Activated naive CD8-positive, alpha-beta T cell treated with anti-CD3 and anti-CD28 coated beads for 36 hours (primary cell): ENCODE measurements at places on chromosomes 16 and 17. TPM values are rescaled to one million over a fixed set of nuclear protein-coding genes. Genes with fewer than 3 reads are reported as not detected.

The C16orf96 gene
- total RNA-seq, result 0.08 TPM

The TAC4 gene
- total RNA-seq, result not detected

GRCh38 chr17:83151442-83152226 is 72.2 kb downstream of the METRNL start:
- peaks cover 8% of the 10 kb centered on the region for H3K4me1 ChIP-seq
- no peak overlapping the region for H3K4me3 ChIP-seq
- no peak overlapping the region for H3K27ac ChIP-seq
- no peak for DNase-seq
- H3K27me3 ChIP-seq, result no peaks in the 10 kb centered on the region
- H3K36me3 ChIP-seq, result no peaks in the 10 kb centered on the region

GRCh38 chr17:16945136-16945482 is 26.8 kb downstream of the TNFRSF13B start:
- no peak overlapping the region for H3K4me3 ChIP-seq
- no peaks in the 10 kb centered on the region for H3K4me1 ChIP-seq
- no peak for DNase-seq
- no peaks in the 10 kb centered on the region for H3K27me3 ChIP-seq
- H3K36me3 ChIP-seq, result no peaks in the 10 kb centered on the region

GRCh38 chr17:76153202-76153601 is 12.2 kb upstream of the FOXJ1 start:
- peaks cover 45% of the 10 kb centered on the region for H3K4me1 ChIP-seq
- H3K27ac ChIP-seq, result peak overlapping the region; percentile 78
- H3K27me3 ChIP-seq, result no peaks in the 10 kb centered on the region
- no peak for DNase-seq
- no peak overlapping the region for H3K4me3 ChIP-seq

GRCh38 chr16:3656491-3657468 is 2.3 kb downstream of the DNASE1 start:
- DNase-seq, result peak; percentile 36
- peaks cover 19% of the 10 kb centered on the region for H3K4me1 ChIP-seq
- no peak overlapping the region for H3K4me3 ChIP-seq
- H3K27ac ChIP-seq, result peak overlapping the region; percentile 71
- no peaks in the 10 kb centered on the region for H3K27me3 ChIP-seq

GRCh38 chr16:8600144-8600775 is 9.9 kb upstream of the TMEM114 start:
- H3K27me3 ChIP-seq, result peaks cover 6% of the 10 kb centered on the region
- H3K36me3 ChIP-seq, result no peaks in the 10 kb centered on the region
- no peaks in the 10 kb centered on the region for H3K4me1 ChIP-seq
- H3K27ac ChIP-seq, result no peak overlapping the region
- DNase-seq, result no peak
- H3K4me3 ChIP-seq, result no peak overlapping the region

- H3K36me3 ChIP-seq, result peaks cover 9% of the 10 kb centered on the region
- no peak overlapping the region for H3K27ac ChIP-seq
- no peaks in the 10 kb centered on the region for H3K27me3 ChIP-seq
- no peak for DNase-seq
- no peak overlapping the region for H3K4me3 ChIP-seq
Measured at GRCh38 chr16:20865420-20866131, 34.6 kb downstream of the DCUN1D3 start.

DNA sequence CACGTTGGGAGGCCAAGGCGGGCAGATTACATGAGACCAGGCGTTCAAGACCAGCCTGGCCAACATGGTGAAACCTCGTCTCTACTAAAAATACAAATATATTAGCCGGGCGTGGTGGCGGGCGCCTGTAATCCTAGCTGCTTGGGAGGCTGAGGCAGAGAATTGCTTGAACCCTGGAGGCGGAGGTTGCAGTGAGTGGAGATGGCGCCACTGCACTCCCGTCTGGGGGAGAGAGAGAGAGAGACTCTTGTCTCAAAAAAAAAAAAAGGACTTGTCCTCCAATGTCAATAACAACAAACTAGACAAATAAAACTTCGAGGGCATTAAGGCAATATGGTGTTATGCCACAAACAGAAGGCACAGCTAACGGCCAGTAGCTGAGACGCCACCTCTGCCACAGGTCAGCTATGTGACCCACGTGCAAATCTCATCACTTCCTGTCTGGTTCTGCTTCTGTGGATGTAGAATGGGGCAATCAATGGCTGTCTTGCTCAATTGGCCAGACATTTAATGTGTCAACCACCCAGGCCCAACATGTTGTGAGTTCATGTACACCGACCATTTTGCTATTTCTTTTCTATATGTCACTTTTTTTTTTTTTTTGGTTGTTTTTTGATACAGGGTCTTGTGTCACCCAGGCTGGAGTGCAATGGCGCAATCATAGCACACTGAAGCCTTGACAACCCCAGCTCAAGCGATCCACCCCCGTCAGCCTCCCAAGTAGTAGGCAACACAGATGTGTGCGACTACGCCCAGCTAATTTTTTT is 834 bp upstream of the TXNDC11 start:
- H3K27me3 ChIP-seq, result no peaks in the 10 kb centered on the region
- H3K4me1 ChIP-seq, result peaks cover 41% of the 10 kb centered on the region
- H3K27ac ChIP-seq, result peak overlapping the region; percentile 91
- H3K4me3 ChIP-seq, result peak overlapping the region; percentile 95
- peaks cover 20% of the 10 kb centered on the region for H3K36me3 ChIP-seq

DNA sequence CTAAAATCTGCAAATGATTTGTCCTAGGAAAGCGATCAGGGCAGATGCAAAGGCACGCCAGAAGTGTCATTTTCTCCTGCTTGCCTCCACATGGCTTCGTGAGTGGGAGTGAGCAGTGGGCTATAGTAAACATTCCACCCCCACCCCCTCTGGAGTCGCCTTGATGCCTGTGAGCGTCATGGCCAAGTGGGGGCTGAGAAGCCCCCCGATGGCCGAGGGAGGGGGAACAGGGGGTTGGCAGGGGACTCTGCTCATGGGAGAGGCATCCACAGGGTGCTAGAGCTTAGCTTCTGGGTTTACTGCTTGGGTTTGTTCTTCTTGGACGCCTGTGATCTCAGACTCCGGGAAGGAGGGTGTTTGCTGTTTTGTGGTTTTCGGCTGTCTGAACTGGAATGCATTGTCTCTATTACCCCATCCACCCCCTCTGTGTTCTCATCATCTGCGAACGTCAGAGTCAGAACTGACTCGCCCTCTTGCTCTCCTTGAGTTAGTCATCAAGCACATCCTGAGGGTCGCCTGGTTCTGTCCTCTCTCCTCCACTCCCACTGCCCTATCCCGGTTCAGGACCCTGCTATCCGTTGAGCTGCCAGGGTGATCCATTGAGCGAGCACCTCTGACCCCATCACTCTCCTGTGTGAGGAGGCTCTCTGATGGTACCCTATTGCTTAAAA is 15.4 kb downstream of the TNS4 start:
- H3K4me3 ChIP-seq, result no peak overlapping the region
- H3K27me3 ChIP-seq, result no peaks in the 10 kb centered on the region
- H3K27ac ChIP-seq, result no peak overlapping the region
- H3K4me1 ChIP-seq, result peaks cover 56% of the 10 kb centered on the region
- no peak for DNase-seq

DNA sequence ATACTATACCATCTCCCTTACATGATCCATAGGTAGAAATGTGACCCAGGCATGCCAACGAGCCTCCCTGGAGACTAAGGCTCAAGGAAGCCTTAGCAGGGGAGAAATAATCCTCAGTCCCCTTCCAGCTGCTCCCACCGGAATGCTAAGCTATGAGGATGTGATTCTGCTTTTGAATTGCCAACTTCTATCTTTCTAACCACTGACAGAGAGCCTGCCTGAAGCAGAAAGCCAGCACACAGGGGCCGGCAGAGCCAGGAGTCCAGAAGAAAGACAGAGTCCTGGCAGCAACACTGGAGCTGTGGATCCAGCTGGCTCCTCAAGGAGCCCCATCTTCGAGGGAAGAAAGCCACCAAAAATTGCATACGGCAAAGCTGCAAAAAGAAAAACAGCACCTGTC is 579.6 kb upstream of the CDH5 start:
- DNase-seq, result no peak
- H3K27me3 ChIP-seq, result peaks cover 8% of the 10 kb centered on the region
- H3K36me3 ChIP-seq, result no peaks in the 10 kb centered on the region
- H3K4me3 ChIP-seq, result no peak overlapping the region
- H3K4me1 ChIP-seq, result no peaks in the 10 kb centered on the region

DNA sequence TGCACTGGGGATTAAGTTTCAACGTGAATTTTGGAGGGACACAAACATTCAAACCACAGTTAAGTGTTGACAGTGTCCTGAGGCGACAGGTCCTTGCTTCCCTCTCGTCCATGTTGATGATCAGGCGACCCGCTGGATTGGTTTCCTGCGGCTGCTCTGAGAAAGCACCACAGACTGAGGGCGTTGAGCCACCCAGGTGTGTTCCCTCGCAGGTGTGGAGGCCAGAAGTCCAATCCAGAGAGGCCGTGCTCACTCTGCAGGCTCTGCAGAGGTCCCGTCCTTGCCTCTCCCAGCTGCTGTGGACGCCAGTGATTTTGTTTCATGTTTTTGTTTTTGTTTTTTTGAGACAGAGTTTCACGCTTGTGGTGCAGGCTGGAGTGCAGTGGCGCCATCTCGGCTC is 22.4 kb upstream of the CBX2 start:
- H3K4me3 ChIP-seq, result no peak overlapping the region
- H3K36me3 ChIP-seq, result no peaks in the 10 kb centered on the region
- no peak for DNase-seq
- peaks cover 3% of the 10 kb centered on the region for H3K4me1 ChIP-seq
- no peak overlapping the region for H3K27ac ChIP-seq

DNA sequence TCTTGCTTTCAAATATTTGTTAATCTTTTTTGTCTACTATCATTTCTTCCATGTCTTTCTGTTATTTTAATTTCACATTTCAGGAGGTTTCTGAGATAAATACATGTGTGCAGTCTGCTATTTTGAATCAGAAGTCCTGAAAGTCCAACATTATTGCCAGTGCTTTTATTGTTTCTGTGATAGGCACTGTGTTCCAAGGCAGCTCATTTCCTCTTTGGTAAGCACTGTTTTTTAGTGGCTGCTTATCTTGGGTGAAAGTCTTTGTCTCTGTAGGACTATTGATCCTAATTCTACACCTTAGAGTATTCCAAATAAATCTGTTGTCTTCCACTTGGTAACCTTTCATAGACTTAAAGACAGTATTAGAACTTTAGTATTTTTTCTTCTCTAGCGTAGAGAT is 76.1 kb downstream of the PPM1E start:
- H3K36me3 ChIP-seq, result no peaks in the 10 kb centered on the region
- no peaks in the 10 kb centered on the region for H3K4me1 ChIP-seq
- no peak overlapping the region for H3K27ac ChIP-seq
- DNase-seq, result no peak
- H3K4me3 ChIP-seq, result no peak overlapping the region

The BAIAP3 gene
- total RNA-seq, result 0.12 TPM

GRCh38 chr17:61131585-61131984 is 268.1 kb upstream of the TBX2 start:
- no peak for DNase-seq
- no peak overlapping the region for H3K27ac ChIP-seq
- H3K27me3 ChIP-seq, result no peaks in the 10 kb centered on the region
